ENCODE measurements at places on chromosomes 6 and 20. TPM values are rescaled to one million over a fixed set of nuclear protein-coding genes. Genes with fewer than 3 reads are reported as not detected.

Gene REPS1
- total RNA-seq, result 32.9 TPM

Gene YTHDF1
- total RNA-seq, result 23.6 TPM

Gene KCNK16
- total RNA-seq, result not detected

Gene RRAGD
- 18.7 TPM for total RNA-seq

- no peak for DNase-seq
- H3K4me1 ChIP-seq, result no peaks in the 10 kb centered on the region
- H3K27ac ChIP-seq, result no peak overlapping the region
- H3K36me3 ChIP-seq, result no peaks in the 10 kb centered on the region
Measured at GRCh38 chr20:47113362-47114109, 218.9 kb downstream of the EYA2 start.

DNA sequence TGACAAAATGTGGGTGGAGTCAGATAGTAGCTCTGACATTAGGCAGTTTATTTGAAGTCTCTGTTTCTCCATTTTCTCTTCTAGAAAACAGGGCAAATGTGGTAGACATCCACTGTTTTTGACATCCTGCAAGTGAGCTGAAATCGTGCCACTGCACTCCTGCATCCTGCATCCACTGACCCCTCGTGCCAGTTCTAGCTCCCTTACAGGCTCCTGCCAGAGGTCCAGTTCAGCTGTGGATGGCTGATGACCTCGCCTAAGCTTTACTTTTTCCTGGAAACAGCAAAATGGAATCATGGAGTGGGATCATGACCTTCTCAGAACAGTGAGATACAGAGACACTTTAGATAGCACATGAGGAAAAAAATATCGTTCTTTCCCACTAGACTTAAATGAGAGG lies 58.5 kb downstream of the TULP4 start:
- H3K4me1 ChIP-seq, result no peaks in the 10 kb centered on the region
- H3K27ac ChIP-seq, result no peak overlapping the region
- no peaks in the 10 kb centered on the region for H3K27me3 ChIP-seq
- H3K4me3 ChIP-seq, result no peak overlapping the region
- DNase-seq, result no peak

GRCh38 chr6:143840595-143841265 lies 2.4 kb upstream of the LTV1 start:
- DNase-seq, result no peak
- peaks cover 3% of the 10 kb centered on the region for H3K4me1 ChIP-seq

DNA sequence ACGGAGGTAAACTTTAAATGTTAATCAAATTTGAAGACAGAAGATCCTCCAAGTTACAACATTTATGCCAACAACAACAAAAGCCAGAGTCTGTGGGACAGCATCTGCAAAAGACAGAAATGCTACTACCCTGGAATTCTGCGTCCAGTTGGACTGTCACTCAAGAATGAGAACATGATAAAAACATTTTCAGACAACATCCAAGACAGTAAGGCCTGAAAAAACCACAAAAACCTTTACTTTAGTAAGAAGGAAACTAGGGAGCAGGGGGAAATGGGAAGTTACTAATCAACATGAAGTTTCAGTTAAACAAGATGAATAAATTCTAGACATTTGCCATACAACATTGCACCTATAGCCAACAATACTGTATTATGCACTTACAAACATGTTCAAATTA lies 77.6 kb downstream of the MLIP start:
- no peaks in the 10 kb centered on the region for H3K27me3 ChIP-seq
- no peaks in the 10 kb centered on the region for H3K36me3 ChIP-seq
- H3K4me1 ChIP-seq, result no peaks in the 10 kb centered on the region
- no peak for DNase-seq

DNA sequence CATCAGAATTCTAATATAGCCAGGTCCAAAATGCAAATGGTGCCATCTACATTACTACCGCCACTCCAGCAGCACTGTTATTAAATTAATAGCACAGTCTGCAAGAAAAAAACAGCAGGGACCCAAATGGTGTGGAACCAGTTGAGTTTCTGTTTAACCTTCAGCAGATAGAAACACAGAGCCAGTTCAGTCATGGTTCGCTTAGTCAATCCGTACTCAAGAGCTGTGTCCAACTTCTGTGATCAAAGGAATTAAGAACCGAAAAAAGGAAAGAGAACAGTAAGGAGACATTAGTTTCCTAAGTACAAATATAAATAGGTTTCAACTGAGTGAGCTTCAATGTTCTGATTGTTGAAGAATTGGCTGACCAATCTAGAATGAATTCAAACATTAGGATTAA lies 107.7 kb downstream of the TRDN start:
- H3K4me3 ChIP-seq, result no peak overlapping the region
- H3K36me3 ChIP-seq, result no peaks in the 10 kb centered on the region
- H3K27me3 ChIP-seq, result no peaks in the 10 kb centered on the region
- DNase-seq, result no peak
- no peaks in the 10 kb centered on the region for H3K4me1 ChIP-seq

DNA sequence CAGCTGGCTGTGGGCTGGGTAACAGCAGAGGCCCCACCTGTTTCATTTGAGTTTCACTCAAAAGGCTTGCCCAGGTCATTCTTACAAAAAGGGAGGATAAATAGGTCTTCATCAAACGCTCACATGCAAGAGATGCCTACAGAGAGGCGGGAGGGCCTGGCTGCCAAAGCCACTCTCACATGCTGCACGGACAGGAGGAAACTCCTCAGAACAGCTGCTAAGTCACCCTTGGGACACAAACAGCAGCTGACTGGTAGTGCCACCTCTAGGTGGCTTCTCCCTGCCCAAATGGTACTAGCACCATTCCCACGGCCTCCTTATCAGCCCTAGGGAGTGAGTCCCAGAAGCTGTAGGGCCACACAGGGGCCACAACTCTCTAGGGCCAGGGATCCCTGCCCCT lies 23.8 kb downstream of the SLC22A23 start:
- no peak overlapping the region for H3K4me3 ChIP-seq
- no peaks in the 10 kb centered on the region for H3K36me3 ChIP-seq
- DNase-seq, result no peak
- H3K27me3 ChIP-seq, result no peaks in the 10 kb centered on the region

DNA sequence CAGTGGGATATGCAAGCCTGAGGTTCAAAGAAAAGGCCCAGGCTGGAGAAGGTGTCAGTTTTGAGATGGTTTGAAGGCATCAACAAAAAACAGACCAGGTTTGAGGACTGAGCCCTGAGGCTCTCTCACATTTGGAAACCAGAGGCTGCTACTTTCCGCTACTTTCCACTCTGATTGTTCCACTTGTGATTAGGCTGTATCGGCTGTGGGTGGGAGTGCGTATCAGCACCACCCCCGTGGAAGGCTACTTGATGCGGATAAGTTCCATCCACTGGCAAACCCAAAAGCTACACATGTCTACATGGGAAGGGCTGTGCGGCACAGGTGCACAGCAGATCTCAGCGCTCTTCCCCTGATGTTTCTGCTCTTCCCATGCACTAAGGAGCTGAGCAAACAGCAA lies 198.7 kb downstream of the GMPR start:
- H3K4me1 ChIP-seq, result no peaks in the 10 kb centered on the region
- no peaks in the 10 kb centered on the region for H3K36me3 ChIP-seq
- no peak overlapping the region for H3K27ac ChIP-seq
- DNase-seq, result no peak
- H3K27me3 ChIP-seq, result no peaks in the 10 kb centered on the region

- DNase-seq, result no peak
- no peak overlapping the region for H3K27ac ChIP-seq
- H3K36me3 ChIP-seq, result no peaks in the 10 kb centered on the region
- H3K4me3 ChIP-seq, result no peak overlapping the region
Measured at GRCh38 chr20:47843886-47844567, 58.7 kb upstream of the SULF2 start.

All from right lobe of liver (tissue), 6 donors.